ENCODE measurements at places on chromosomes 1 and 21.

- DNase-seq: no peak
Measured at GRCh38 chr1:190608282-190608681, 130.6 kb upstream of the BRINP3 start.

GRCh38 chr1:227994632-227995300 lies 12.0 kb upstream of the WNT3A start:
- DNase-seq: no peak

DNA sequence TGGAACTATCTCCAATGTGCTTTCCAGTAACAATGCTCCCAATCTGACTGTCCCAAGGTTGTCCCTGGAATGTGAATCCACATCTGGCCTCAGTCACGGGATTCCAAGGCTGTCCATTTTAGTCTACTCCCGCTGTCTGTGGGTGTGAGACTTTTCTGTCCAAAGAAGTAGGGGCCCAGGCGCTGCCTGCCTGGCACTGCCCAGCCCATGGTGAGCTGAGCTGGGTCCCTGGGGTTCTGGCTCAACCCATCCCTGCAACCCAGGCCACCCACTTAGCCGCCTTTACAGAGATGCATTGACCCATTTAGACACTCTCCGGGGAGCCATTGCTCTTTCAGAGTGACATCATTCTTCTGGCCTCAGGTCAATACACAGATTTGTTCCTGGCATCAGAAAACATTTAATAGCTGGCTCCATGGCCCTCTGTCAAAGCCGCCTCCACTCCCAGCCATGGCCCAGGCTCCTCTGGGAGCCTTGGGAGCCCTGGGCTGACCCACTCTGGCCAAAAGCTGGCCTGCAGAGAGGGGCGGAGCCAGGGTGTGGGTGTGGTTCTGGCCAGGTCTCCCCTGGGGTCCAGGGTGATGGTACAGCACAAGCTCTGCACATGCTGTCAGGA lies 47.2 kb upstream of the PAX7 start:
- no peak for DNase-seq

DNA sequence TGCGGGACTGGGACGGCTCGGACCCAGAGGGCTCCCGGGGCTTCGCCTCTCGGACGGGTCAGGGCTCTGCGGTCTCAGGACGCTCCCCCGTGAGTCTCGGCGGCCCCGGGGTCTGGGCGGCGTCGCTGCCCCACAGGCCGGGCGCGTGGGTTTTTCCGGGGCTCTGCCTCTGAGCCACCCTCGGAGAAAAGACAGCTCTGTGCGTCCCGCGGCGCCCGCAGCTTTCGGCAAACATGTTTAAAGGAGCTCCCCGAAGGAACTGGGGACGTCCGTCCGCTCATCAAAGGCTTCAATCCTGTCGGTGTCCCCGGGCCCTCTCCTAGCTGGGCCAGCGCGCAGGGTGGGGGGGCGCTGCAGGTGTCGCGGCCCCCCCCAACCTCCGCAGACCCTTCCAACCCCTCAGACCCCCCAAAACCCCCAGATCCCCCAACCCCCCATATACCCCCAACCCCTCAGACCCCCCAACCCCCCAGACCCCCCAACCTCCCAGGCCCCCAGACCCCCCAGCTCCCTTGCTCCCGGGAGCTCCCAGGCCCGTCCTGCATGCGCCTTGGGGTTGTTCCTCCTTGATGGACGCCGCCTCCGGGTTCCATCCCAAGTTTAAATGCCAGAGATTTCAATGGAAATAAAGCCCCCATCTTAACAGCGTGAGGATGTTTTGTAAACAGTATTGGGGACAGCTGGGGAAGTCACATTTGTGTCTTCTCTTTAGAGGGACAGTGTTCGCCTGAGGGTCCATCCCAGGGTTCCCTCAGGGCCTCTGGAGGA lies 996 bp upstream of the C1orf159 start:
- DNase-seq: no peak

GRCh38 chr1:30403726-30404125 lies 319.7 kb downstream of the MATN1 start:
- no peak for DNase-seq

- peak; percentile 24 for DNase-seq
Measured at GRCh38 chr1:50126927-50127715, 18.4 kb downstream of the ELAVL4 start.

DNA sequence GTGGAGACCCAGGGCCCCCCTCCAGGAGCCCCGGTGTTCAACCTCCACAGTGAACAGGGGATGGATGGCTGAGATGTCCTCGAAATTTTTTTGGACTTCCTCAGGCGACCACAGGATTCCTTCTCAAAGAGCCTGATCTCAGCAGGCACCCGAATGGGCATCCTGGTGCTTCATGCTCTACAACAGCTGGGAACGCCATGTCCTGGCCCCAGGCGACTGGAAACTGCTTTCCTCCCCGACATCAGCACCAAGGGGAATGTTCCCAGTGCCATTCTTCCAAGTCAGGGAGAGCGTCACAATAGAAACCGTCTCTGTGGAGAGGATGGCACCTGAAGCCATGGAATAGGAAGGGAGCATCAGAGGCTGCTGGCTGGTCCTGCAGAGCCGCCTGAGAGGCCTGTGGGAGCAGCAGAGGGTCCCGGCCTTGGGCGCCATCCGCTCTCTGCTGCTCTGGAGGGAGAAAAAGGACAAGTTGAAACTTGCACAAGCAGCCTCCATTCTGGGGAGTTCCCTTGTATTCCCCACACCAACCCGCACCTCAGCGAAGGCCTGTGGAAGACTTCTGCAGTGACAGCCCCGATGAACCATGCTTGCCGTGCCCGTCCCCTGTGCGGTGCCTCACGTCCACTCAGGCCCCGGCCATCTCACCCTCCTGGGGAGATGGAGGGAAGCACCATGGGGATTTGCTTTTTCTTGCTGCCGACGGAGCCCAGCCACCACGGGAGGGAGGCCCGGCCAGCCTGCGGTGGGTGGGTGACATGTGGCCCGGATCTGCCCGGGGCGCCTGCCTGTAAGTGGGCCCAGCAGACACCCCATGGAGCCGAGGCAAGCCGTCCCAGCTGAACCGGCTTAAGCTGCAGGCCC lies 2.3 kb upstream of the ADARB1 start:
- DNase-seq: no peak

DNA sequence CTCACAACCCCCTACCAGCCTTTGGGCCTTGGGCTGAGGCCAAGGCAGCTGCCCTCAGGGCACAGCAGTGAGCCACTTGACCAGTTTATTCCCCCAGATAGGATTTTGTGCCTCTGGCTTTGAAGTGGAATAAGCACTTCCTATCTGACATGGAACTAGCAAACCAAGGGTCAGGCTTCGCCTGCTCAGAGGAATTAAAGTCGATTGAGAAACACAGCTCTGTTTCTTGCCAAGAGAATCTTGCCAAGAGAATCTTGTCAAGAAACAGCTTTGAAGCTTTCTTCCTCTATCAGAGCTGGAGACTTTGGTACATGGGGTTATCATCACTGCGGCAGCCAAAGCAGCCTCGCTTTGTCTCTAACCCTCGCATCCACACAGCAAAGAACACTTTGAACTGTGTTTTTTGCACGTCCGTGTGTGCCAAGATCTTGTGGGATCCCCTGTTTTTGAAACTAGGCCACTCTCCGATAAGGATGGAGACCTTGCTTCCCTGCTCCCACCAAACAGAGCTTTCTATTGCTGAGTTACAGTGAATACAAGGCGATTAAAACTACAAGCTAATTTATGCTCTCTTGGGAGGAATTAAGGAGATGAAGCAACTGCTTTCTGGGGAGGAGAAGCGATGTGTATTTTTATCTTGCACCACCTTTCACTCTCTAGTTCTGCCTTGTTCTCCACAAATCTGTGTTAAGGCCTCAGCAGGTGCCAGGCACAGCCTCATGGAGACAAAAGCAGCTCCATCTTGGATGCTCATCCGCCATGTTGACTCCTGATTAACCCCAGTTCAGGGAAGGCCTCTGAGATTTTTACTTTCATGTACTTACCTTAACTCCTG lies 67.3 kb downstream of the RHOU start:
- no peak for DNase-seq

DNA sequence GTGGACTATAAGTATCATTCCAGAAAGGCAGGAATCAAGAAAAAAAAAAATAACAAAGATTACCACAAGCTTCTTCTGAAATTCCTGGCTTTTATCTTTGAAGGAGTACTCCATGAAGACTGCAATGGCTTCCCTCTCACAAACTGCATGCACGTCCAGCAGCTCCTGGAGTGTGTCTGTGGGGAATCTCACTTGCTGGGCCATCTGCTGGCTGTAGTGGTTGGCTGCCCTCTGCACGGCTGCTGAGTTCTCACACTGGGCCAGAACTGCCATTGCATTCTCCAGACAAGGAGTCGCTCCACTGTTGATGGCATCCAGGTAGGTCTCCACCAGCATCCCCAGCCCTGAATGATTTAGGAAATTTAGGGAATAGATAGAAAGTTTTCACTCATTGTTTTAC lies 23.3 kb upstream of the GBP2 start:
- no peak for DNase-seq

DNA sequence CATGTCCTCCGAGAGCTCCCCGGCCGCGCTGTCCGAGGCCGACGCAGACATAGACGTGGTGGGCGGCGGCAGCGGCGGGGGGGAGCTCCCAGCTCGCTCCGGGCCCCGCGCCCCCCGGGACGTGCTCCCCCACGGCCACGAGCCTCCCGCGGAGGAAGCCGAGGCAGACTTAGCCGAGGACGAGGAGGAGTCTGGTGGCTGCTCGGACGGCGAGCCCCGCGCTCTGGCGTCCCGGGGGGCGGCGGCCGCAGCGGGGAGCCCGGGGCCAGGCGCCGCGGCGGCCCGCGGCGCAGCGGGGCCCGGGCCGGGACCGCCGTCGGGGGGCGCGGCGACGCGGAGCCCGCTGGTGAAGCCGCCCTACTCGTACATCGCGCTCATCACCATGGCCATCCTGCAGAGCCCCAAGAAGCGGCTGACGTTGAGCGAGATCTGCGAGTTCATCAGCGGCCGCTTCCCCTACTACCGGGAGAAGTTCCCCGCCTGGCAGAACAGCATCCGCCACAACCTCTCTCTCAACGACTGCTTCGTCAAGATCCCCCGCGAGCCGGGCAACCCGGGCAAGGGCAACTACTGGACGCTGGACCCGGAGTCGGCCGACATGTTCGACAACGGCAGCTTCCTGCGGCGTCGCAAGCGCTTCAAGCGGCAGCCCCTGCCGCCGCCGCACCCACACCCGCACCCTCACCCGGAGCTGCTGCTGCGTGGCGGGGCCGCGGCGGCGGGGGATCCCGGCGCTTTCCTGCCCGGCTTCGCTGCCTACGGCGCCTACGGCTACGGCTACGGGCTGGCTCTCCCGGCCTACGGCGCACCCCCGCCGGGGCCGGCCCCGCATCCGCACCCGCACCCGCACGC lies 547 bp downstream of the FOXD2 start:
- no peak for DNase-seq

DNA sequence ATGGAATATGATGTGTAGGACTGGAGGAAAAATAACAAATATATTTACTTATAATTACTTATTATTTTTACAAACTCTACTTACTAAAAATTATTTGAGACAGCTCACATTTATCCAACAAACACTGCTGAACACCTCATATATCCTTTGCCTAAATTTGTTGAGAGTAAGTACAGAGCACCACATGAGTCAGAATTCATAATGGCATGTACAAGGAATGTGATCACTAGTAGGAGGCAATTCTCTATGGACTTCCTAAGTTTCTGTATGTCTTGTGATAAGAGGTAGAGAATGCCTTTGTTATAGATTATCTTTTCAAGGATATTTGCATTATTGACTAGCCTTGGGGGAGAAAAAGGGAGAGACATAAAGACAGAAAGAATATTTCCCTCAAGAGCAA lies 8.2 kb upstream of the ST6GALNAC3 start:
- peak; percentile 32 for DNase-seq

DNA sequence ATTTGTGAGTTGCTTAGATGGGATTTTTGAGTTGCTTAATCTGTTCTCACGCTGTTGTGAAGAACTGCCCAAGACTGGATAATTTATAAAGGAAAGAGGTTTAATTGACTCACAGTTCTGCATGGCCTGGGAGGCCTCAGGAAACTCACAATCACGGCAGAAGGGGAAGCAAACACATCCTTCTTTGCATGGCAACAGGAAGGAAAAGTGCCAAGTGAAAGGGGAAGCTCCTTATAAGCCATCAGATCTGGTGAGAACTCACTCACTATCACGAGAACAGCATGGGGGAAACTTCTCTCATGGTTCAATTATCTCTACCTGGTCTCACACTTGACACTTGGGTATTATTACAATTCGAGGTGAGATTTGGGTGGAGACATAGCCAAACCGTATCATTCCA lies 10.3 kb downstream of the CLIC6 start:
- DNase-seq: no peak

All from non-pigmented ciliary epithelial cell (primary cell).